HEK293T (cell line): ENCODE measurements at places on chromosomes 4 and X.

- no peak for DNase-seq
Measured at GRCh38 chr4:15341733-15342300, 86.0 kb upstream of the C1QTNF7 start.

GRCh38 chr4:73447671-73448070, 11.7 kb downstream of the AFP start:
- no peak for DNase-seq

DNA sequence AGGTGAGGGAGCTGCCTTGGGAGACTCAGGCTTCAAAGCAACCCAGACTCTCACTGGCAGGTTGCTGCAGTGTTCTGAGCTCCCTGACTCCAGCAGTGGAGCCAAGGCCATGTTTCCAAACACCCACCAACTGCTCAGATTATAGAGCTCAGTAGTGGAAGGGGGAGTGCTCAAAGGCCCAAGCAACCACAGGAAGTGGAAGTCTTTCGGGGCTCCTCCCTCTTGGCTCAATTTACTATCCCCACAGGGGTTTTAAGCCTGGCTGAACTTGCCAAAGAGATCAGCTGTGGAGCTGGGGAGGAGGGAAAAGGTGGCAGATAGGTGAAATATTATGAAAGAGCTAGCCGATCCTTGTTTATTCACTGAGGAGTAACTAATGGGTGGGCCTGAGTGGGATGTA, 82.5 kb downstream of the HPRT1 start:
- no peak for DNase-seq

DNA sequence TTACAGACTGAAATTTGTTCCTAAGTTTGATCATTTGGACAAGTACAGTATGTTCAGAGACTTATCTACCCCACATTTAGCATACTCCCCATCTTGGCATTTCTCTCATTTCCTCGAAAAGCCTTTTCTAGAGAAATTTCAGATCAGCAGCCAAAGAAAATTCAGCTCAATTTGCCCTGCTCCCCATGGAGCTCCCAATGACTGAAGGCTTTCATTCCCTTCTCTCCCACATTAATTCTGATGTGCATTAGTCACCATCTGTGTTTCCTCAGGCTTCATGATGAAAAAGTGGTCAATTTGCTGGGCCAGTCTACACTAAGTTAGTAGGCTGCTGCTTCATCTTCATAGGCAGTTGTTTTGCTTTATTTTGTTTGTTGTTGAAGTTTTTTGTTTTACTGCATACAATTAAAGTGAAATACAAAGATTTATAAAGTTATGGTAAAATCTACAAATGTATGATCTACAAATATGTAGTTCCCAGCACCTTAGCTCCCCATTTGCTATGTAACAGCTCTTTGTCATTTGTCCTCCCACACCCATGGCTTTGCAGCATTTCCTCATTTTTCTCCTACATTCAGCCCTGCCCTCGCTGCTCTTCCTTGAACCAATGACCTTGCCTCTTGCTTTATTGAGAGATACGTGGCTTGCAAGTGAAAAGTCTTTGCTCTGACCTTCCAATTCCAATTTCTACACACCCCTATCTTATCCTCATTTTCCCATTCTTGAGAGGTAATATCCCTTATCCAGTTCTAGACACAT, 193.9 kb downstream of the ANAPC10 start:
- DNase-seq = no peak

DNA sequence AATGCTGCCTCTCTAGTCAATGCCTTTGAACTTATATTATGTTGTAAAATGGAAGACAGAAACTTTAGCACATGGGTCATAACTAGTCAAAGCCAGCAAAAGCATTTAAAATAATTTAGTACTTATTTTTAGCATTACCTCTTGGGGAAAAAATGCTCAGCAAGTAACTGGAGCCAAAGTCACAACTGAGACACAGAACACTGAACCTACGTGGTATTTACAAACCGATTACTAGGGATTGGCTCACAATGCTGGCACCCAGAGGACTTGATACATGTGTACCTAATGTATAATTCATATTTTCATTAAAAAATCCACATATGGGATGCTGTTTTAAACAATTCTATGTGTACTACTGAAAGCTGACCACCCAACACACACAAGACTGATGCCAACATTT, 38.4 kb downstream of the PHKA2 start:
- no peak for DNase-seq

DNA sequence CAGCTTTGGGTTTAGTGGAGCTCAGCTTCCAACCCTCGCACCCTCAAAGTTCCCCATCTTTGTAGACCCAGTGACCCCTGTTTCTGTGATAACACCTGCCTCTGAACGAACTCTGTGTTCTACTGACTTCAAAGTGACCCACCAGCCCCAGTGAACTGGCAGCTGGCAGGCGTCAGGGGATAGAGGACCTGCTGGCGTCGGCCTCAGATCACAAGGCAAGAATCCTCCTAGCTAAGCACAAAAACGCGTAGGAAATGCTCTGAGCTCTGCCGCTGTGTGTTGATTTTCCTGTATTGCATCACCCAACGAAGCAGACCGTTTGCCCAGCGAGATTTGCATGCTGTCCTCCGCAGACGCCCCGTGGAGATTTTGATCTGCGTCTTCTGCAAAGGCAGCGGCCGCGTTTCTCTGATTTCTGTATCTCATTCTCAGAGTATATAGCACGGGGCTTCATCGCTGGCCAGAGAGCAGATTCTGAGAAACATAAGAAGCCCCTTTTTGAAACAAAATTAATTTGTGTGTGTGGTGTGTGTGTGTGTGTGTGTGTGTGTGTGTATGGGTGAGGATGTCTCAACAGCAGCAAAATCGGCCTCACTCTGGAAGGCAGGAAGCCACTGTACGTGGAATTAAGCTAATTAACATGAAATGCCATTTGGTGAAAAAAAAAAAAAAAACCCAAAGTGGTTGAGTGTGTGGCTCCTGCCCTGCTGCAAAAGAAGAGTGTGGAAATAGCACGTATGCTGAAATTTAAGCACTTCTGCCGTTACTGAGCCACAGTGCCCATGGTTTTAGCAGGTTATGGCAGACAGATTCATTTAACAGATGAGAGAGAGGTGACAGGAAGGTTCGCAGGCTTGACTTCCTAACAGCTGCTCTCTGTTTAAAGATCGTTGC, 29.2 kb upstream of the ASMTL start:
- peak; percentile 69 for DNase-seq

- DNase-seq = no peak
Measured at GRCh38 chr4:64306255-64306565, 103.0 kb downstream of the TECRL start.

GRCh38 chr4:78775303-78776078, 659 bp upstream of the BMP2K start:
- DNase-seq = peak; percentile 80

DNA sequence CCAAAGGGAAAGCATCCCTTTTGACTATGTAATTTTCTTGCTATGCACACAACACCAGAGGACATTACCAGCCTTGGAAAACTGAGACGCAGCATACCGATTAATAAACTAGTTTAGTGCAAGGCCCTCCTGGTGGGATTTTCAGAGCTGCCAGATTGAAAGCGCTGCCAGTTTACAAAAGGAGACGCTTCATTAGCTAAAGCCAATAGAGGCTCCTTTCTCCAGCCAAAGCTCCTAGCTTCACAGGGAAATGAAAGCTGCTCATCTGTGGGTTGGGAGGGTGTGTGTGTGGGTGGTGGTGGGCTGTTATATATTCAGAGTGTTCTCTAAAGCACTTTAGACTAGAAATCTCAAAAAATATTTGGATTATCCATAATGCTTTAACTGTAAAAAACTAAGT, 32.4 kb downstream of the SPANXN4 start:
- DNase-seq = no peak

DNA sequence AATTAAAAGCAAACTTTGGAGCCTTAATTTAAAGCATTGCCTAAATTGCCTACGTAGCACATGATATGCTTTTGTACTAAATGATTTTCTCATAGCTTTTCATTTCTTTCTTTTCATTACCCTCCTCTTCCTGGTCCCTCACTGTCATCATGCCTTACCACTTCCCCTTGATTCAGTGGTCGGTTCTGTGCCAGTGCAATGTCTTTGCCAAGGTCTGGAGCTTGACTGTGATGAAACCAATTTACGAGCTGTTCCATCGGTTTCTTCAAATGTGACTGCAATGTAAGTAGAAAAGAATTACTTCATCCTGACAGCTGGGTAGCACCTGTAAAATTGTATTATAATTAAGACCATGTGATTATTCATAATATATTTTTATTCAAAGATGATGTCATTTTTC, 72.5 kb downstream of the C4orf46 start:
- DNase-seq = no peak

GRCh38 chr4:85968945-85969819, 390.7 kb downstream of the MAPK10 start:
- DNase-seq = peak; percentile 49

DNA sequence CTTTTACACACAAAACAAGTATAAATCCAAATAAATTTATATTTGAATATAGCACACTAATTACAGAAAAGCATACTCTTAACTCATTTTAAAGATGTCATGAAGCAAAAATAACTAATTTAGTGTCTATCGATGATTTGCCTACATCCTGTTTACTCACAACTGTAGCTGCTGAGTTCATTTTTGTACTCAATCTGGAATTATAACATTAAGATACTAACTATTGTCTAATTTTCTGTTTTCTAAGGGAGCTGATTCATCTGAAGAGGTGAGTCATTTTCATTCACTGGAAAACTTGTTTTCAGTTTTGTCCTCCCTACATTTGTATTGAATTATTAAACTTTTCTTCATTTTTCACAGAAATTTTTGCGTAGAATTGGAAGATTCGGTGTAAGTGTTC, 3.7 kb downstream of the STATH start:
- no peak for DNase-seq

DNA sequence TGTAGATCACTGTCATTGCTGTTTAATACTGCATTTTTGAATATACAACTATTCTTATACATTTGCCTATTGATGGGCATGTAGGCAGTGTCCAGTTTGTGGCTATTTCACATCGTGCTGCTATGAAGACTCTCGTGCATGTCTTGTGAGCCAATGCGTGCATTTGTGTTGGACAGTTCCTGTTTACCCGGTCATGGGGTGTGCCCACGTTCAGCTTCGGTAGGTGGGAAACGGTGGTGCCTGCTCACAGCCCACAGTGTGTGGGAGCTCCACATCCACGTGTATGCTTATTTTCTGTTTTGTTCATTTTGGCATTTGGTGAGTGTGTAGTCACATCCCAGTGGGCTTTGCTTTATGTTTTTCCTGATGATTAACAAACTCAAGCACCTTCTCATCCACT, 19.7 kb upstream of the RNF212 start:
- DNase-seq = no peak

DNA sequence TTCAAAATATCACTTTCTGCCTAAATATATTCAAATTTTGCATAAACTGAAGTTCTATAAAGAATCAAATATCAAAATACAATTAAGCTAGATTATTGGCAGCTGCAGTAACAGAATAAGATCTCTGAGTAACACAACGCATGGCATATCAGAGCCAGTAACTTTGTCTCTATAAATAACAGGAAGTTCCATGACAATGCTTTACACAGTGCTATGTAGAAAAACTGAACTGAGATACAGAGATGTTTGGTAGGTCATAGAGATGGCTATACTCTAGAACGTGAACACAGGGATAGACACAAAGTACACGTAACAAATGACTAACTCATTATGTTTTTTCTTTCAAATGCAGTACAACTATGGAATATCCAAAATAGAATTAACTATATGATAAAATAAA, 18.2 kb downstream of the UBE2D3 start:
- DNase-seq = no peak

- no peak for DNase-seq
Measured at GRCh38 chr4:152660526-152660925, 19.3 kb downstream of the TMEM154 start.

DNA sequence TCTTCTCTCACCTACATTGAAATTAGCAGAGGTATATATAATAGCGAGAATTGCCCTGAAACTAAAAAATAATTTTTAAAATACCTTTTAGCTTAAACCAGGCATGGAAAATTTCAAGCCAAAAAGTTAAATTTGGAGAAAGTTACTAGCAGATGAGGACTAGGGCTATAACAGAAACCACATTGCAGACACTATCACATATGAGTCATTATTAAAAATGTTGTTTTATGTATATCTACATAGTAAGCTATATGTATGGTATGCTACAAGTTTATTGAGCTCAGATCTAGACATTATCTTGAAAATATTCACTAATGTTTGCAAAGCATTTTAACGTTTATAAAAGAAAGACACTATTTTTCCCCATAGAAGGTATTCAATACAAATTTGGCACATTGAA, 147.8 kb downstream of the PAPSS1 start:
- DNase-seq = no peak

DNA sequence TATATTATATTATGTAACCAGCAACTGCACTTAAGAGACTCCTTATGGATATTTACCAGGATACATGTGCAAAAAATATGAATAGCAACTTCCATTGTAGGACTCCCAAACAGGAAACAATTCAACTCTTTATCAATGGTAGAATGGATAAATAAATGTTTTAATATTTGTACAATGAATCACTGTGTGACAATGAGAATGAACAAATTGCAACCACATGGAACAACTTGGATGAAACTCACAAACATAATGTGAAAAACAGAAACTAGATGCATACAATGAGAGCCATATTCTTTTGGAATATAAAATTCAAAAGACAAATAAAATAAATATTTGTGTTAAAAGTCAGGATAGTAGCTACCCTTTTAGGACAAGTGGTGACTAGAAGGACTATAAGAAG, 1015.7 kb downstream of the TECRL start:
- DNase-seq = no peak

- no peak for DNase-seq
Measured at GRCh38 chrX:18702362-18703195, 4.9 kb upstream of the PPEF1 start.

GRCh38 chr4:123168812-123169211, 227.8 kb upstream of the SPRY1 start:
- no peak for DNase-seq

GRCh38 chr4:74311696-74312313, 3.5 kb downstream of the EPGN start:
- peak; percentile 19 for DNase-seq

DNA sequence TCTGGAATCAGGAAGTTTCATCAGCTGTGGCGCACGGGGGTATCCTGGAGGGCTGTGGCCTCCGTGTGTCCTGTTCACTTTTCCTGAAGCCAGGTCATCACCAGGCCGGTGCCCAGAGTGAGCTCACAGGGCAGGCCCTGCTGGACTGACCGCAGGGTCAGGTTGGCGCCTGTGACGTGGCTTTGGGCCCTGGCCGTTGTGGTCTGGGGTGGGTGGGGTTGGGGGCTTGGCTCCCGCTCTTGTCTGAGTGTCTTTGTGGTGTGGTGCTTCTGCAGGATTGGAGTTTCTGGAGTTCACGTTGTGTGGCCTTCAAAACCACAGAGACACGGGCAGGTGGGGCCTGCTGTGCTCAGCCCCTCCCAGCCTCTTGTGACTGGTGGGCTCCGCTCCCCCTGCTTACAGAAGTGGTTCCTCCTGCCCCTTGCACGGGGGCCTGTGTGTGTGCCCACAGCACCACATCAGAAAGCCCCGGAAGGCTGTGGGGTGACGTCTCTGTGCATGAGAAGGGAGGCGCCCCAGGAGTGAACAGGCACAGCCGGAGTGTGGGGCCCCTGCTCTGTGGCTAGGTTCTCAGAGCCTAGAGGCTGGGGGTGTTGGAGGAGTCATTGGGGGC, 9.5 kb downstream of the RGS12 start:
- no peak for DNase-seq

- DNase-seq = no peak
Measured at GRCh38 chr4:54428940-54429339, 199.8 kb downstream of the PDGFRA start.

- no peak for DNase-seq
Measured at GRCh38 chr4:94160774-94161173, 46.9 kb upstream of the SMARCAD1 start.
